Muscle of arm (tissue), 14 donors: ENCODE measurements at places on chromosomes 7 and 10.
A peak's percentile ranks its signal among the peaks of the same experiment; 100 is the strongest.

- DNase-seq: no peak
Measured at GRCh38 chr7:75856536-75856935, 22.3 kb upstream of the RHBDD2 start.

- DNase-seq: no peak
Measured at GRCh38 chr7:69603937-69604494, 5.7 kb downstream of the AUTS2 start.

DNA sequence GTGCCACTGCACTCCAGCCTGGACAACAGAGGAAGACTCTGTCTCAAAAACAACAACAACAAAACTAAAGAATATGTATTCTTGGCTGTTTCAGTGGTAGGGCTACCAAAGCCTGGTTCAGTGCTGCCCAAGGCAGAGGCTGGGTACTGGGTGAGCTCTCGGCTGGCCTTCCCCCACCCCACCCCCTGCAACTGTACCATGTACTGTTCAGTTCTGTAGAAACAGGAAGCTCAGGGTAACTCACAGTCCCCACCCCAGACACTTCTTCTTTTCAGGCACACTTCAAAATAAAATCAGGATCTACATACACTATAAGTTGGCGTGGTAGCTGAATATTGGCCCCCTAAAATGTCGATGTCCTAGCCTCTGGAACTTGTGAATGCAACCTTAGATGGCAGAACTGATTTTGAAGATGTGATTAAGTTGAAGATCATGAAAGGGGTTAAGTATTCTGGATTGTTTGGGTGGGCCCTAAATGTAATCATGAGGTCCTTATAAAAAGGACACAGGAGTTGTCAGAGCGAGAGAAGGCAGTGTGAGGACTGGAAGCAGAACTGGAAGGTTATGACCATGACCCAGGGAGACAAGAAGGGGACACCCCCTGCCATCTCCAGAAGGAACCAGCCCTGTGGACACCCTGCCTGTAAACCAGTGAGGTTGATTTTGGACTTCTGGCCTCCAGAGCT, 31.2 kb downstream of the TBXAS1 start:
- no peak for DNase-seq

- DNase-seq: no peak
Measured at GRCh38 chr7:98870121-98870651, 372 bp upstream of the TMEM130 start.

- peak; percentile 43 for DNase-seq
Measured at GRCh38 chr10:11724938-11725776, 17.0 kb upstream of the ECHDC3 start.

- no peak for DNase-seq
Measured at GRCh38 chr7:92485267-92485892, 7.6 kb upstream of the ERVW-1 start.

- DNase-seq: no peak
Measured at GRCh38 chr7:44338600-44338999, 13.2 kb upstream of the CAMK2B start.

GRCh38 chr10:15427843-15428414, 56.8 kb upstream of the FAM171A1 start:
- DNase-seq: peak; percentile 56

DNA sequence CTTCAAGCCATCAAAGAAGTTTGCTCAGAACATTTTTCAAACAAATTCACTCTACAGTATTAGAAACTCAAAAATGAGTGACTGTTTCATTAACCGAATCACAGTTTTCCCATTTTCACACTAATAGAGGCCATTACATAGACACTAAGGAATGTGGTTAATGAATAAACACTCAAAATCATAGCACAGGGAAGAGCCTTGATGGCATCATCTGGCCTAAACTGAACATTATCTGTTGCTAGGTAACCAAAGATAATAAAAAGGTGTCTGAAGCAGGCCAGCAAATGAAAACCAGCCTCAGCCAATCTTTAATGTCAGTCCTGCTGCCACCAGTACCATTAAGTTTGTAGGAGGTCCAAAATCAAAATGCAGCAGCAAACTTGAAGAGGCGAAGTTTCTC, 492.4 kb upstream of the STEAP1 start:
- no peak for DNase-seq

- DNase-seq: no peak
Measured at GRCh38 chr7:112080978-112081377, 125.2 kb downstream of the DOCK4 start.

DNA sequence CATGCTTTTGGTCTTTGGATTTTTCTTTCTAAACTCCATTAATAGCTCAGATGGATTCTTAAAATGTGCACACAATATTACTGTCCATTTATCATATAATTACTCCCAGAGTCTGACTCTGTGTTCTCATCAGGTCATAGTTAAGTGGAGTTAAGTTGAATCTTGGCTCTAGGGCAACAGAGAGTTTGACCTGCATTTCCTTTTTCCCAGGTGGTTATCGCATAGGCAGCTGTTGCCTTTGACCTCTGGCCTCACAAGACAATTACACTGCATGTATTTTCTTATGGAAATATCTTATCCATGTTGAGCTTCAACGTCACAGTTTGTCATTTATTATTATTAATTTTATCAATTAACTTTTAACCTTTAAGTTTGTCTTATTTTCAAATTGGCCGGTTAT, 237.5 kb upstream of the HGF start:
- no peak for DNase-seq

GRCh38 chr10:119917777-119918176, 25.2 kb downstream of the SEC23IP start:
- DNase-seq: no peak

- no peak for DNase-seq
Measured at GRCh38 chr10:672992-673391, 16.5 kb downstream of the DIP2C start.

- DNase-seq: no peak
Measured at GRCh38 chr10:75375838-75376237, 25.7 kb downstream of the ZNF503 start.

DNA sequence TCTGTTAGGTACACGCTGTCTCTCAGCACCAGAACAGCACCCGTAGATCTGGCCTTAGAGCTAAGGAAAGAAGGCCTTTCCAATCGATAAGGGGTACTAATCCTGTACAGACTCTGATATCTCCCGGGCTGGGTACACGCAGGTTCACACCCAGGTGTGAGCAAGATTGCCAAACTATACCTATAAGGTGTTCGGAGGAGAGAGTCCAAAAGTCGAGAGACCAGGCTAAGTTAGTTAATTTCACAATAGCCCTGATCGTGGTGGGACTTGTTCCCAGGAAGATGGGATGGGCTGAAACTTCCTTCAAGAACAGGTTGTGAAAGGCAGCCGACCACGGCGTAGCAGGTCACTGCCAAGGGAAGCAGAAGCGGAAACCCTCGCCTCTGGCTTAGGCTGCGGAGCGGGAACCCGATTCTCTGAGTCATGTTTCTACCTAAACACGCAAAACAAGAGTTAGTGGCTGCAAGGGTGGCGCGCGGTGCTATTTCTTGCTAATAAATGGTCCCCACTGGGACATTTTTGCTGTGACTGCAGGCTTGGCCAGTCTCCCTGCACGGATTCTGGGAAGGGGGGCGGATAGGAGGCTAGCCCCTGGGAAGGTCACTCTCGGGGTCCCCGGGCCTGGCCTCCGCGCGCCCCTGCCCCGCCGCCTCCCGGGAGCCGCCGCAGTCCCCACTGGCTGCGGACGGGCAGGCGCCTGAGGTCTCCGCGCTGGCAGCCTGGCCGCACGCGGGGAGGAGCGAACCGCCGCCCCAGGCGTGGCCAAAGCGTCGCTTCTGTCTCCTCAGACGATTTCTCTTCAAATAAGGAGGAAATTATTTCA, 75.4 kb upstream of the PDSS1 start:
- DNase-seq: no peak

DNA sequence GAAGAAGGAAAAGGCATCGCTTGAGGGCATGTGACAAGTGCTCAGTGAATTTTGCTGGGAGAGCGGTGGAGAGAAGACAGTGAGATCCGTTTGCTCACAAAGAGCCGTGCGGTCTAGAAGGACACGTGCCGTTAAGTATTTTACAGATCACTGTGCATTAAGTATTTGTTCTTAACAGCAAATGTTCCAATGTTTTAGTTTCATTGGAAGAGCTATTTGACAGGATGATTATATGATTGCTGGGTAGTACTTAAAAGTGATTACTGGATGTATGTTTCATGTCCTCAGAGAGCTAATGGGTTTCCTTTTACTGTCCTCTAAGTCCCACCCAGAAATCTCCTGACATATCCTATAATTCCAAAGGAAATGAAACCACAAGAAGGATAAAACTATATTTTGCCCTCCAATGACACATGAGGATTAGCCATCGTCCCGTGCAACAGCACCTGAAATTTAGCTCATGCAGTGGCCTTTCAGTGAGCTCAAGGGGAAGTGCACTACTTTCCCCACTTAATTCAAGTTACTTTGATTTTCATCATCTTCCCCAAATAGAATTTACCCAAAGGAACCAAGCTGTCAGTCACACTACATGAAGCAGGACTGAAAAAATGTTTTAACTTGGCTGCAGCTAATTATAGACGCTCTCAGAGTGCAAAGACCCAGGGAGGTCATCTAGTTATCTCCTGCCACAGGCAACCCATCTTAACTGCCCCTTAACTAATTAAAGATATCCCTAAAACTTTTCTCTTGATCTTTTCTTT, 80.3 kb downstream of the KLF6 start:
- no peak for DNase-seq

DNA sequence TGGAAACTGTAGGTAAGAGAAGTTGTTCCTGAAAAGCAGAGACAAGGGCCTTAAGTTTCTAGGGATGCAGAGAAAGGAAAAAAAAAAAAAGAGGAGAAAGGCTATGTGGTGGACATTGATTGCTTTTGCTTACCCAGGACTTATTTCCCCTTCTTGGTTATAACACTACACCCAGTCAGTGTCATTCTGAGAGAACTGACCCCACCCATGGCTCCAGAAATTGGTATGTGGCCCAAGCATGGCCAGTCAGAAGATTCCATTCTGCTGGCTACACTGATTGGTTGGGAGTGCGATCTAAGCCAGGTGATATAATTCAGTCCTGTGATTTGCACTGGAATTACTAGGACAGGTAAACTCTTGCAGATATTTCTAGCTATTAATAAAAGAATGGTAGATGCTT, 62.2 kb upstream of the EXOC4 start:
- no peak for DNase-seq

GRCh38 chr7:14598978-14599377, 303.6 kb downstream of the DGKB start:
- DNase-seq: peak; percentile 10

- DNase-seq: peak; percentile 43
Measured at GRCh38 chr7:40583667-40584444, 449.1 kb downstream of the SUGCT start.

GRCh38 chr10:113992471-113993011, 51.1 kb upstream of the ADRB1 start:
- DNase-seq: peak; percentile 18

DNA sequence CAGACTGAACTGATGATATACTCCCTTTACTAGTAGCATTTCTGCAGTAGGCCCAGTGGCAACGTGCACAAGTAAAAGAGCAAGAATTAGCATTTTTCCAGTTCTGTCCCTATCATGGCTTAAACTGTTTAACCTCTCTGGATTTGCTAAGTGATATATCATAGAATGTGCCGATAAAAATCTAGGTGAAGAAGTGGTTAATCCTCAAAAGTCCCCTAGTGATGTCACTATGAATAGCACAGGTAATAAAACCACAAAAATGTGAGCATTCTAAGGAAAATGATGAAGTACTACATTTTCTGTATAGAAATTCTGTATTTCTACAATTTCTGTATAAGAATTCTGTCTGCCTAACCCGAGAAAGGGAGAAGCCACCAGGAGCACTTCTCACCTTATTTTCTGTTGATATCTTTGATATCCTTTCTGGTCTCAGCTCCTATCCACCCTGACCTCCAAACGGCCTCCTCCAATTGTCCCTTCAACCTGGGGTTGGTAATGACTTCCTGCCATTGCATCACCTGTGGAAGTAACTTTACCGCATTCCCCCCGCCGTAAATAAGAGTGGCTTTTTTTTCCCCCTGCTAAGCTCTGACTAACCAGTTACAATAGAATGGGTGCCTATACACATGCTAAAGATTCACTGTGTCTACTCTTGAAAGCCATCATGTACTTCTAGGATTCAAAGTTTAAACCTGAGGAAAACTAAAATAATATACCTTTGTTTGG, 155.9 kb upstream of the ASAH2 start:
- no peak for DNase-seq

- DNase-seq: no peak
Measured at GRCh38 chr7:30453921-30454320, 24.7 kb downstream of the NOD1 start.

- no peak for DNase-seq
Measured at GRCh38 chr10:60419249-60419648, 29.6 kb upstream of the ANK3 start.

DNA sequence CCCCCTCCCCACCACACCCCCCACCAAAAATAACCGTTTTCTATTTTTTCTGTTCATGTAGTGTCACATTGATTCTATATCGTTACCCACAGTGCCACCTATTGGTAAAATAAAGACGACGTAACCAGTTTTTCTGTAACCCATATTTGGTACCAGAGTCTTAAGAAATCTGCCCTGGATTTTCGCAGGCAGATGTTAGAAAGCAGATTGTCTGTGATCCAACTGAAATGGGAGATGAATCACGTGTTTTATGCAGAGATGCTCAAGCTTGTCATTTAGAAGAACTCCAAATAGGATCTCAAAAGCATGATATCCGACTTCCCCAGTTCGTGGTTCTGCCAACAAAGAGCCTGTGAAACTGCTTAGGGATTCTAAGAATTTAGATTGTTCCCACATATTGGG, 261.1 kb upstream of the CSTF2T start:
- DNase-seq: peak; percentile 69

DNA sequence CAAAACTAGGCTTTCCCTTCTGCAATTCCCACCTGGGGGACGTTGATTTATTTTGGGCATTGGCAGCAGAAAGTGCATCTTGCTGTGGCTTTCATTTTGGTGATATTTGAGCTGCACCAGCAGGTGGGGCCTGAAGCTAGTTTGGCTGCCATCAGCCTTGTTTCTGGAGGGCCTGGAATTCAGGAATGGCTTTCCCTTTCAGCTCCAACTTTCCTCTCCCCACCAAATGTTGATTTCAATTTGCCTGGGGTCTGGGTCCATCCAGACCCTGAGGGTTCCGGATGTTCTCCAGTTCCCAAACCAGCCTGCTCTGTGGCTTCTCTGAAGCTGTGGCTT, 640.4 kb downstream of the TYW1 start:
- DNase-seq: no peak

- no peak for DNase-seq
Measured at GRCh38 chr10:34045571-34046190, 711.2 kb upstream of the NRP1 start.

- no peak for DNase-seq
Measured at GRCh38 chr10:85900487-85900886, 466.1 kb downstream of the GRID1 start.
